ENCODE measurements at places on chromosomes 4 and X.

GRCh38 chr4:89137695-89138094 is 26.4 kb downstream of the TIGD2 start:
- no peak for DNase-seq

DNA sequence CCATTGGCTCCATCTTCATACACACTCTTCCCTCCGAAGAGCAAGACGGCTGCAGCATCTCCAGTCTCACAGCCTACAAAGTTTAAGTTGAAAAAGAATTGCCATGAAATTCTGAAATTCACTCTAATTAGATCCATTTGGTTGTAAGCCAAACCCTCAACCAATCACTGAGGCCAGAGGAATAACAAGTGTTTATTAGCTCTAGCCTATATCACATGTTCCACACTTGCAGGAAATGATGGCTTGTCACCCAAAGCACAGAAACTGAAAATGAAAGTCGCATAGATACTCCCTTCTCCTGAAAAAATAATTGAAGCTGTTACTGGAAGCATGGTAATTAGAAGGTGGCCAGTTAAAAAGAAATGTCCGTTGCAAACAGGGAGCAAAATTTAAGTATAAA is 1071.8 kb downstream of the CCSER1 start:
- no peak for DNase-seq

DNA sequence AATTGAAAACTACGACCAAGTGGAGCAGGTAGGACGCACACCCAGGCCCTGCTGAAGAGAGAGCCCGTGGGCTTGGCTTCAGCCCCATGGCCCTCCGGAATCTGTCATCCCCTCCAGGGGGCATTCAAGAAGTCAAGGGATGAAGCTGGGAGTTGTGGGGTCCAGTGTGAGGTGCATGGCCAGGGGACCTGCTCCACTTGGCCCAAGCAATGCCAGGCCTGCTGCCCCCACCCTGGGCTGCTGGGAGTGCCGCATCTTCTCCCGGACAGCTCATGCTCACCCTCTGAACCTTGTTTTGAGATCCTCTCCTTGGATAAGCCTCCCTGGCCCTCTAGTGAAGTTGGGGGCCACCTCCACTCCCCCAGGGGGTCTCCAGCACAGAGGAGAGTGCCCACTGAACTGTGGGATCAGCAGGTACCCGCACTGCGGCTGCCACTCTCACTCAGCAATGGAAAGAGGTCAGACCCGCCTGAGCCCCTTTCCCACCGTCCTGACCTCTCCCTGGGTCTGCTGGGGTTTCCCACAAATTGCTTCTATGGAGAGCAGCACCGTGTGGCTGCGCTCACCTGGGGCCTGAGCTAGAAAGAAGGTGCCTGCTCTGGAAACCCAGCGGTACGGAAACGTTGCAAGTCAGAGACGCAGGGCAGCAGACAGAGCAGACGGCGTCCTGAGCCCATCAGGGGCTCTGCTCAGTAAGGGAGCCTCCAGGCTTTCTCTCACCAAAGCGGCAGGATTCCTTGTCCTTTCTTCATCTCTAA is 5.0 kb upstream of the ABLIM2 start:
- DNase-seq: no peak

DNA sequence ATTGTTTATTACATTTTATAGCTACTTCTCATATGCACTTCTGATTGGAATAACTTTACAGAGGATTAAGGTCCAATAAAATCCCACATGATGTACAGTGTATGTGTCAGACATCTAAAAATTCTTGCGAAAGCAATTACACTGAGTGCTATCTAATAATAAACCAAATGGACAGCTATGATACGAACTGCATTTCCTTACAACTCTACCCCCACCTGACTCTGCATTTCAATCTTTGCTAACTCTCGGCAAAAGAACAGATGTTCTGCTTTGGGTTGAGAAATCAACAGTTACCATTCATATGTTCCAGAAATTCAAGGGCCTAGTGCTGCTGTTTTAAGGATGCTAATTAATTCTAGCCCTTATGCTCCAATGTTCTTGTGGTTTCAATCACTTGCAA is 287.9 kb upstream of the NOCT start:
- DNase-seq: no peak

DNA sequence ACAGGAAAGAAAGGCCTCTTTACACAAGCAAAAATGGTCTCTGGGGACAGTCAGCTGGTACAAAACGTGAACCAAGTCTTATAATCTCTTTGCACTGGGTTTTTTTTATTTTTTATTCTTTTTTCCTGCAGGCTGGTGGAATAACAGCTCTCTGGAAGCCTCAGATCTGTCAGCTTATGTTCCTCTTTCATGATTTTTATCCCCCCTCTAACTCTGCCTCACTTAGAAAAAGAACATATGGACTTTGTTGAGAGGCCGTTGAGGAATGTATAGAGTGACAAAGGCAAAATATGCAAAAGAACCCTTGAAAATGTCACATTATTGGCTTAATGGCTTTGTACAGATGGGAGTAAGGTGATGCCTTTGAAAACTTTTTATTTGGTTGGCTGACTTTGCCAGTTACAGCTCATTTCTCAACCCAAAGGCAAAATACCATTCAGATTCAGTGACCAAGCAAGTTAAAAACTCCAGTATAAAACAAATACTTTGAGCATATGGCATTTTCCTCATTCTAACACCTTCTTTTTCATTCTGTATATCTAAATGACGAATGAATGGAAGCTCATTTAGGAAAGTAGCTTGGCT is 111.1 kb downstream of the RNF150 start:
- DNase-seq: no peak

DNA sequence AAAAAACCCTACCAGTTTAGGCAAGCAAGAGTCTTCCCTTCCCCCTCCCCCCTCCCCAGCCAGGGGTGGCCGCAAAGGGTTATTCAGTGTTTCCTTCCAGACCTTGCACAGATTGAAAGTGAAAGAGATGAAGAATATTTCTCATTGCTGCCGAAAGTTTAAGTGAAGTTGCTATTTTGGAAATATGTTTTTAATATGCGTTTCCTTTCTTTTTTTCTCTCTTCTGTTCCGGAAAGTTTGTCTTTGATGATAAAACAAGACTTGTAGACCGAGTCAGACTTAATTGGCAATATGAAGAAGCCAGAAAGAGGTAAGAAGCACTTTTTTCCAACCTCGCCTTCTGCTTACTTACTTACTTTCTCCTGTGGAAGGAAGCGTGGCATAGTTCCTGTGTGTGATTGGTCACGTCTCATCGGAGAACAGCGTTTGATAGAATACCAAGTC is 58.5 kb upstream of the CLCN4 start:
- peak; percentile 77 for DNase-seq

DNA sequence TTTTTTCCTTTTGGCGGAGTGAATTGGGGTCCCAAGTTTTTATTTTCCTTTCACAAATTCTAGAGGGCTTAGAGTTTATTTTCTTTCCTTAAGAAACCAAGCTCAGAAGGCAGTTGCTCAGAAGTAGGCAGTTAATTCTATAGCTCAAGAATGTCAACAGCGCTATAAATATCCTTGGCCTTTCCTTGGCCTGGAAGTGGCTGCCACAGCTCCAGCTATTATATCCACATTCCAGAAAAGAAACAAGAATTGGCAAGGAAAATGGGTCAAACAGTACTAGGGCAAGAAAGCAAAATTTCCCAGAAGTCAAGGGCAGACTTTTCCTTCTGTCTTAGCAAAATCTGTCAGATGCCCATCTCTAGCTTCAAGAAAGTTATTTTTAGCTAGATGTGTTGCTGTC is 31.0 kb downstream of the SLC10A6 start:
- DNase-seq: no peak

DNA sequence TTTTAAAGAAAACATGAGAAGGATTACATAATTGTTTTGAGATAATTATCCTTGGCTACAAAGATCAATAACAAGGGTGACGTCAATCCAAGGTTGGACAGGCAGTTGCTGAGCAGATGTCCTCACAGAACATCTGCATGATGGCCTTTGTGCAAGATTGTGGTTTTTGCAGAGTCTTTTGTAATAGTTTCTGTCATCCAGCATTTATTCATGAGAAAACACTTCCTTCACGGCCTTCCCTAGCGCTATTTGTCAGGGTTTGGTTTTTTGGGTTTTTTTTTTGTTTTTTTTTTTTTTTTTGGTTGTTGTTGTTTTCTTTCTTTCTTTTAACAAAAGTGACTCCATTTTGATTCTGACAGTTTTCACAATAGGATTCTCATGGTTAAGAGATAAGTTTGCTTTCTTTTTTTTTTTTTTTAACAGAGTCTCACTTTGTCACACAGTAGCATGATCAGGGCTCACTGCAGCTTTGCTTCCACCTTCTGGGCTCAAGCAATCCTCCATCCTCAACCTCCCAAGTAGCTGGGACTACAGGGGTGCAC is 31.5 kb upstream of the ELF2 start:
- DNase-seq: peak; percentile 27

DNA sequence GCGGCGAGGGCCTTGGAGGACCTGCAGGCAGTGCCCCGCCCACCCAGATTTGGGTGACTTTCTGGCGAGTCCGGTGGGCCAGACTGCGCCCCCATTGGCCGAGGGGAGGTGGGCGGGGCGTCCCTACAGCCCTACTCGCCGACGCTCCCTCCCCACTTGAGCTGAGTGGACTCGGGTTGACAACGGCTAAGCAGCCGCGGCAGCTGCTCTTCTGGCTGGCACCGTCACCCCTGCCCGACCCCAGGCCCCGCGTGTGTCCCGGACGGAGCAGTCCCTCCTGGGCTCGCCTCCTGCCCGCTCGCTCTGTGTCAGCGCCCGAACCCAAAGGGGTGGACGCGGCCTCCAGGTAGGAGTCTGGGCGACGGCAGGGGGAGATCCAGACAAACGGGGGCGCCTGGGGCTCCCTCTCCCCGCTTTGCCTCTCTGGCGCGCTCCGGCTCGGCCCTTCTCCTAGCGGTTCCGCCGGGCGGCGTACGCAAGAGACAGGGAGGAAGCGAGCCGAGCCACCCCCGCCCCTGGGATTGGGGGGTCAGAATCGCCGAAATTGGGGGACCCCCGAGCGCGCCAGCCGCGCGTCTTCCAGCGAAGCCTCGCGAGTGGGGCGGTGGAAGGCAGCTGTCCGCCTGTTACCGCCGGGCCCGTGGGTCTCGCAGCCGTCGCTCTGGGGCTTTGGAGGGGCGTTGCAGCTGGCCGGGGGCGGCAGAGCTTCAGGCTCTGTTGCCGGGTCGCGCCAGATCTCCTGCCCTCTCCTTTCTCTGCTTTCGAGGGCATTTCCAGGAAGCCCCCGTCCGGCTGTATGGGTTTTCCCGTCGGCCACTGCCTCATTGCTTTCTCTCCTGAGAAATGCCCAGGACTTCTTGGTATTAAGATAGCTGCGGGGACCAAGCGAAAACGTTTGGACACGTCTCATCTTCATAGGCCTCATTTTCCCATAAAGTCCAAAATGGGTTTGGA is 46.3 kb downstream of the STARD8 start:
- DNase-seq: no peak

DNA sequence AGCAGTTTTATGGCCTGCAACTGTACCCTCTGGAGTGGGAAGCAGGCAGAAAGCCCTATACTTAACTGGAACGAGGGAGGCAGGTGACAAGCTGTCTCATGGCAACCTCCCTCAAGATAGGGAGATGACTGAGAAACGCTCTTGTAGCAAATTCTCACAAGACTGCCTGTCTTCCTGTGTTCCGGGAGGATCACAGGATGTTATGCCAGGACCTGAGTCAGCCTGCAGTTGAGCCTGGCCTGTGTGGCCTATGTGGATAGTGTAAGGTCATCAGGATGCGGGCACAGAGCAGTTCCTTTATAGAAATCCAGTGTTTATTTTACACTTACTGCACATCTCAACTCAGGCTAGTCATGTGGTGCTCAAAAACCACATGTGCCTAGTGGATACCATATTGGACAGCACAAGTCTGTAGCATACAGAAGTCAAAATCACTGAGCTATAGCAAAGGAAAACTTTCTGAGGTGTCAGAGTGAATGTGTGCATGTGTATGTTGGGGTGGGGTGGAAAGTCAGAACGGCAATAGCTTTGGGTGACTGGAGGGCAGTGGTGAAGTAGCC is 25.2 kb downstream of the TAF7L start:
- no peak for DNase-seq

DNA sequence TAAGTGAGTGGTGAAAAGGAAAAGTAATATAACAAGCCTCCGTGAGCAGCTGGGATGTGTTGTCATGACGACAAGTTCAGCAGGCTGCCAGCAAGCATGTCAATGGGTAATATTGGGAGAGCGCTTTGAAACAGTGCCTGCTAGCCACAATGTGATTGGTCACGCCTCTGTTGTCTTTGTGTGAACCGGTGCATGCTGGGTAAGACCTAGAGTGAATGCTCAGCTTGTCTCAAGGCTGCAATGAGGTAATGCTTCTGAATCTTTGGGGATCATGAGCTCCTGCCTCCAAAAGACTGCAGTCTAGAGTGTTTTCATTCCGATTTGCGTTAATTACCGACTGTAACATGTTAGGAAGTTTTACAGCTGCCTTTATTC is 54.9 kb downstream of the STOX2 start:
- no peak for DNase-seq

DNA sequence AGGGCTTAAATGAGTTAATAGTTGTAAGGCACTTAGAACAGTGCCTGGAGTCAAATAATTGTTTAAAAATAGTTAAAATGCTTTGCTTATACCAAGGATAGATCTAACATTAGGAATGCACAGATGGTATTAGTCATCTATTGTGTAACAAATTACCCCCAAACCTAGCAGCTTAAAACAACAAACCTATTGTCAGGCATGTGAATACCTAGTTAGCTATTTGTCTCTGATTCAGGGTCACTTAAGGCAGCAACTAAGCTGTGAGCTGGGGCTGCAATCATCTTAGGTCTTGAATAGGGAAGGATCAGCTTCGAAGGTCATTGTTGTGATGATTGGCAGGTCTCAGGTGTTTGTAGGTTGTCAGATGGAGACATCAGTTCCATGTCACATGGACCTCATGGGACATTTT is 42.4 kb upstream of the AGA start:
- DNase-seq: no peak

DNA sequence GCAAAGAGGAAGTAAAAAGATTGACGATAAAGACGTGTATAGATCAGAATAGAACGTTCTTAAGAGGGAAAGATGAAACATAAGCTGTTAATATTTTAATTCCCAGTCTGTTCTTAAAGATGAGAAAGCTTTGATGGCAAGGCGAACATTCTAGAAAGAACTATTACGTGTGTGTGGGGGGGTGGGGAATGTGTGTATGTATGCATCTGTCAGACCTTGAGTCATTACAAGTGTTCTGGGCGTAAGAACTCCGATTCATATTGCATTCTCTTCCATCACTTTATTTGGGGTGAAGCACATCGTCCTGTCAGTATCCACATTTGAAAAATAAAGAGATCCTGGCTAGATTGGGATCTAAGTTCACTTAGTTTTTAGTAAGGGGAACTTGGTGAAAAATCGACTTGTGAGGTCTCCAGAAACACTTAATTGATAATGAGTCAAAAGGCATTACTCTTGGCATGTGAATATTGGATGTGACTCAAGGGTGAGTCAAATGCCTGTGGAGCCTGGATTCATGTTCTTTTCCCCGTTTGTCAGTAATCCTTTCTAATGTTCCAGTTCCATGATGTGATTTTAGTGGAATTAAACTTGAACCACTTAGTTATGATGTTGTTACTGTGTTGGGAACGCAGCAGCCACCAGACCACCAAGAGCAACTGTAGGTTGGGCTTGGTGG is 3.1 kb downstream of the SMS start:
- no peak for DNase-seq

DNA sequence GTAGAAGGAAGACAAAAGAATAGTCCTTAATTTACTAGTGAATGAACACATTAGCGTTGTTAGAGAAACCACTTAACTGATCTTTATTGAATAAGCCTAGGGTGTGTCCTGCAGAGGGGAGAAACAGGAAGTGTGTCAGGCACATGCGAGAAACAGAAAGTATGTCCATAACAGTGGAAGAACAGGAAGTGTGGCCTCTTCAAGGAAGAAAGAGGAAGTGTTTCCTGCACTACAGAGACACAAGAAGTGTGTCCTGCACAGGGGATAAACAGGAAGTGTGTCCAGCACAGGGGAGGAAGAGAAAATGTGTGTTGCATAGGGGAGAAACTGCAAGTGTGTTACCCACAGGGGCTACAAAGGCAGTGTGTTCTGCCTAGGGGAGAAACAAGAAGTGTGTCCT is 539.6 kb upstream of the PRKX start:
- DNase-seq: peak; percentile 58

Data from OCI-LY7 (cell line).